Activated T-cell treated with anti-CD3 and anti-CD28 coated beads, Interleukin-2, amount 50 U/mL, for 72 hours (primary cell): ENCODE measurements at places on chromosomes 12 and 14.

DNA sequence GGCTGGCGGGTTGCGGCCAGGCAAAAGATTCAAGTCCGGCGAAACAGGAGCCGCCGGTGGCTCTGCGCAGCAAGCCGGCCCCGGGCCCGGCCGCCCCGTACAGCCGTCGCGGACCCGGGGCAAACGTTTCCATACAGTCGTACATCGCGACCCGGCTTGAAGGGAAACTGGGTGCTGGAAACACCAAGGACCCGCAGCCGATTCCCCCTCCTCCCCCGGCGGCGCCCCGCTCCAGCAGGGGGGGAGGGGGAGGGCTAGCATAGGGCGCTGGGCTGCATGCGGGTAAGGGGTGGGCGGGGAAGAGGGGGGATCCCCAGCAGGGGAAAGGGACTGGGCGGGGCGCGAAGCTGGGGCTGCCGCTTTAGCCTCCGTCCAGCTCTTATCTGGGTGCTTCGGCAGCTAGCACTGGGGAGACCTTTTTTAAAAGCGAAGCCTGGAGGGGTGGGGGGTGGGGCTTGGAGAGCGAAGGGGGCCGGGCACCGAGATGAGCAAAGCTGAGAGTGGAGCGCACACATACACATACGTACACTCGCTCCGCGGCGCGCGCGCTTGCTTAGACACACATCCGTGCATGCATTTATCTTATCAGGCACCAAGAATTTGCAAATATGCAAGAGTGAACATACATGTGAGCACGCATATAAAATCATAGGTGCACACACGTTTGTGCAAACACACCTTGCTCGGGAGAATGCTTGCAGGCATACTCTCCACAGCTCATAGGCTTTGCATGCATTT lies 11.9 kb downstream of the RARG start:
- DNase-seq = peak; percentile 83

DNA sequence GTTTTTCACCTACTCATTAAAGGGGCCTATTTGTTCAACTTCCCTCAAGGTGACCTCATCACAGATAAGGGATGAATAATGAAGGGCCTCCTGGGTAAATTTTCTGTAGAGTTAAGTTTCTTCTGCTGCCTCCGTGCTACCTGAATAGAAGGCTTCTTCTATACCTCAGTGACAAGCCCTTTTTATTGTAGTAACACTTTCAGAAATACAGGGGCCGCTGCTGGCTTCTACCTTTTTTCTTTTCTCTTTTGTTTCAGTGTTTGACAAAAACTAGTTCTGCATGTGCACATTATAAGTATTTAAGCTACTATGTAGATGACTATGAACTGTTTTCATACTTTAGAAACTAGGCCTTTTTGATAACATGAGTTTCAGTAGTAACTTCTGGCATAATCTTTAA lies 207.0 kb downstream of the NAV3 start:
- no peak for DNase-seq

DNA sequence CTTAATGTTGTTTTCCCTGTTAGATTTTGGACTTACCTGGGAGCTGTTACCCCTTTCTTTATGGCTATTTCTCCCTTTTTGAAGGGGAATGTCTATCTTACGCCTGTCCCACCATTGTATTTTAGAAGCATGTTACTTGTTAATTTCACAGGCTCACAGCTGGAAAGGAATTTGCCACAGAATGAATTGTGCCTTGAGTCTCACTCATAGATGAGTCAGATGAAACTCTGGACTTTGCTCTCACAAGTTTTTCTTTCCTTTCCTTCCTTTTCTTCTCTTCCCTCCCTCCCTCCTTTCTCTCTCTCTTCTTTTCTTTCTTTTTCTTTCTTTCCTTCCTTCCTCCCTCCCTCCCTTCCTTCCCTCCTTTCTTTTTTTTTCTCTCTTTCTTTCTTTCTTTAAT lies 9.3 kb upstream of the ATF7IP start:
- no peak for DNase-seq

GRCh38 chr14:103372552-103373304 lies 12.5 kb upstream of the MARK3 start:
- peak; percentile 47 for DNase-seq

DNA sequence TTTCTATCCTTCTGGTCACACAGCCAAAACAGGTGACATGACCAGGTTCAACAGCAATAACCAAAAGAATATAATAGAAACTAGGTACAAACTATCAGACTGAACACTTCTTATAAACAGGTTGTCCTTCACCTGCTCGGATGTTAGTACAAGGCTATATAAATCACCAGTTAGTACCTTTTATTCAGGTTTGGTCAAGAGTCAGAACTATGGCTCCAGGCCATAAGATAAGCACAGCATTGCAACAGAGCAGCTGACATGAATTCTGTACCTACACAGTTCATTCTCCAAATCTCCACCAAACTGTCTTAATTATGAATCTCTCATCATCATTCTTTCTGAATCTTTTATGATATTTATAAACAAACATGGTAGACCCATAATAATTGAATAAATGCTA lies 123.9 kb downstream of the DIO2 start:
- no peak for DNase-seq

- peak; percentile 73 for DNase-seq
Observed at GRCh38 chr12:6345319-6346091, 3.6 kb upstream of the TNFRSF1A start.

DNA sequence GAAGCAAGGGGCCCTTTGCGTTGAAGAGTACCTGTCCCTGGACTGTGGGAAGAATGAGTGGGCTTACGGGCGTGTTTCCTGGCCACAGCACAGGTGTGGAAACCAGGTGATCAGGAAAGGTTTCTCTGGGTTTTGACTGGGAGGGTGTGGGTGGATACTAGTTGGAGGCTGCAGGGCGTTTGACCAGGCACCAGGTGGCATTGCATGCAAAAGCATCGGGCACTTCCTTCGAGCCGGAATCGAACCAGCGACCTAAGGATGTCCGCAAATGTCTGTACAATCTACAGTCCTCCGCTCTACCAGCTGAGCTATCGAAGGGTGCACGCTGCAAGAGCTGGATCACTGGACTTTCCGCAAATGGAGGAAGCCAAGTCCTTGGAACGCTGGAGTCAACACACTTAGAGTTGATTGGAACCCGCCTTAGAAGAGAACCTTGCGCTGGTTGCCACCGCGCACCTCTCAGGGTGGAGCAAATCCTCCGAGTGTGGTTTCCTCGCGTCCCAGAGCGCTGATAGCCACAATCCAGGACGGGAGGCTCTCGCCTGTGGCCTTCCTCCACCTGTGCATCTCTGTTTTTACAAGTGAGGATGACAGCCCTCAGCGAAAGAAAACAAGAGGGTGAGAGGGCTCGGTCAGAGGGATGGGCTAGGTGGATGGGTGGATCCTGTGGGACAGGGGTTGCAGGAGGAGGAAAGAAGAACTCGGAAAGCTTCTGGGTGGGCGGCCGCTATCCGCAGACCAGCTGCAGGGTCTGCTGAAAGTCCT lies 21.2 kb upstream of the RNASE4 start:
- DNase-seq = peak; percentile 83

DNA sequence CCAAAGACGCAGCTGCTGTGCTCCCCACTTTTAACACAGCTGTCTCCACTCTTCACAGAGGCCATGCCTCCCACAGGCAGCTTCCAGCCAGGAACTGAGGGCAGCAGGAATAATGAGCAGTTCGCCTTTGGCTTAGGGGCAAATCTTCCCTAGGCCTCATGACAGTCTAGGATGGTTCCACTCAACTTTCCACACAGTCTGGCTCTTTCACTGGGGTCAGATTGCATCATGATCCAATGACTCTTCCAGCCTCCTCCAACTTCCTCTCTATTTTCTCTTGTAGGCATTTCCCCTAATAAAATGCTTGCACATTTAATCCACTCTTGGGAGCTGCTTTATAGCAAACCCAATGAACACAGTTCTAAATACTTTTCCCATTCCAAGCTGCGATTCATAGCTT lies 271.6 kb upstream of the ATP2B1 start:
- no peak for DNase-seq

- peak; percentile 1 for DNase-seq
Observed at GRCh38 chr12:95446506-95446900, 27.4 kb upstream of the METAP2 start.

DNA sequence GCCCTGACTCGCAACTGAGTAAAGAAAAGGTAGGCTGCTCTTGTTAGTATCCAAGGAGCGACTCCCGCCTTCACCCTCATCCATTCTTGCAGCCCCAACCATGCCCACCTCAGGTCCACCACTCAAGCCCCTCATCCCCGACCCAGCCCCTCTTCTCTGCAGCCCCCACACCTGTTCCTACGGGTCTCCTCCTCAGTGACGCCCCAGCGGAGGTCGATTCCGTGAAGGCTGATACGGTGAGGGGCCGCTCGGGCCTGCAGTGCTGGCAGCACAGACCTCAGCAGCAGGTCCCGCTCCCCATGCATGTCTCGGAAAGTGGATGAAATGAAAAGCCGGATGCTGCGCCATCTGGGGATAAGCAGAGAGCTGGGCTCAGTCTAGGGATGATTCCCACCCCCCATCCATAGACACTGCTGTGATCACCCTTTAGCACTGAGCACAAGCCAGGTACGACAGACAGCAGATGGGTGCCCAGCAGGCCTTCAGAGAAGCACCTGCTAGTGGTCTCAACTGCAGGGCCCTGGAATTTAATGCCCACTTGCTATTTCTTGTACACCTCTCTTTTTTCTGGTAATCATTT lies 26.9 kb downstream of the TEP1 start:
- no peak for DNase-seq

DNA sequence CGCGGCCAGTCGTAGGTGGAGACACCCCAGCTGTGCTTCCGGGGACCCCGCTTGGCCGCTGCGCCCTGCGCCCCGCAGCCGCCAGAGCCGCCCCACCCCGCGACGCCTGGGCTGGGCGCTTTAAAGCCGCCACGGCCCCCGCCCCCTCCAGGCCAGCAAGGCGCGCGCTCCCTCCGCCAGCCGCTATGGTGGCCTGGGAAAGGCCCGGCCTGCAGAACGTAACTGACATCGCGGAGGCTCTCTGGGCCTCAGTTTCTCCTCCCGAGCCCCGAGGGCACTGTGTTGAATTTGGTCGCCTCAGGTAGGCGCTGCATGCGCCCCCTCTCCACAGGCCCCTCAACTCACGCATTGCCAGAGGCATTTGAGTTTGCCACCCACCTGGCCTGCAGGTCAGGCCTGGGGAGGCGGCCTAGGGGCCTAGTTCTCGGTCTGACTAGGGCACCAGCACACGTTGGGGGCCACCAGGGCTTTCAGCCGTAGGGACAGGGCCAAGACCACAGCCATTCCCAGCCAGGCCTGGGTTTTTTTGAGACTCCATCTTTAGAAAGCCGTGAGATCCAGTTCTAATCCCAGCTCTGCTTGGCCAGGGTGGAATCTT lies at the start of gene NGB:
Gene NGB, minus strand, starts transcription at position 94 of the 598 bp plus-strand sequence. CDS start 269 bp downstream, outside the sequence.
- no peak for DNase-seq

GRCh38 chr12:110312581-110313360 lies 31.7 kb downstream of the ATP2A2 start:
- DNase-seq = peak; percentile 5

DNA sequence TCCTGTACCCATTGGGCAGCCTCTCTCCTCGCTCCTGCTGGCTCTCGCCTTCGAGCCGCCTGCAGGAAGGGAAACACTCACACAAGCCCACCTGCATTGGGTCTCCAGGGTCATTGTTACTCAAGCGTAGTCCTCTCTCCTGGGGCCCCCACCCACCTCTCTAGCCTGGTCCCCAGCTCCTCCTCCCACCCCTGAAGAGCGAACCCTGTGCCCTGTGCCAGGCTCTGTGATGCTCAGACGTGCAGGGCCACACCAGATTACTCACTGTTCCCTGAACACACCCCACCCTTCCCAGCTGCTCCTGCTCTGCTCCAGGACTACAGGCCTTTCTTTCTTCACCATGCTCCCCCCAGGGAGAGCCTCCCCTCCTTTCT lies 88.1 kb downstream of the NINJ2 start:
- no peak for DNase-seq

GRCh38 chr12:53160000-53160399 lies 20.5 kb upstream of the ZNF740 start:
- DNase-seq = no peak

DNA sequence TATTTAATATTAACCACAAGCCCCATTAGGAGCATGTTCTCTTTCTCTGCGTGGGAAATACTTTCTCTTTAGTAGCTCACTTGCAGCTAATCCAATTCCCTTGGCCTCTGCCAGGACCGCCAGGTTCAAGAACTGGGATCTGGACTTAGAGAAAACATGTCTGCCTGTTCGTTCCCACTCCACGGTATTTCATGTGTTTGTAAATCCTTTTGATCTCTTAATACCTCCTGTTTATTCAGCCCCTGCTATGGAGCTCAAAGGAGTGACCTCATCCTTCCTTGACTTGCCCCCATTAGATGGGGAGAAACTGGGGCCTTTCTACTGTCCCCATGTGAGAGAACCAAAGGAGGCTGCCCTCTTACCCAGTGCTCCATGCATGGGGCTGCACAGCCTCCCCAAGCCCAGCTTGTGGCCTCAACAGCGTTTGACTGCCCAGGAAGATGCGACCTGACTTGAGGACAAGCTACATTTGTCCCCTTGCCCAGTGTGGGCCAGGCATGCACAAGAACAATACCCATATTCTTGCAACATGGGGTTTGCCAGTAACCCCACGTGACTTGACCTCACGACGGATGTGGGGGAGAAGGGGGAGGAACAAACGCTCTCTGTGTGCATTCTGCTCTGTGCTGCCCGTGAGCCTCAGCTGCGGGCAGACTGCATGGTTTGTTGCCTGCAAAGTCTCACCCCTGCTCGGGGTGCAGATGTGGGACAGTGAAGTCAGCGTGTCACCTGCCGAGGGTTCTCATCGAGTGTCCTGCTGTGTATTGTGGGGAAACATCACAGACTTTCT lies 30.3 kb downstream of the CD9 start:
- peak; percentile 78 for DNase-seq

DNA sequence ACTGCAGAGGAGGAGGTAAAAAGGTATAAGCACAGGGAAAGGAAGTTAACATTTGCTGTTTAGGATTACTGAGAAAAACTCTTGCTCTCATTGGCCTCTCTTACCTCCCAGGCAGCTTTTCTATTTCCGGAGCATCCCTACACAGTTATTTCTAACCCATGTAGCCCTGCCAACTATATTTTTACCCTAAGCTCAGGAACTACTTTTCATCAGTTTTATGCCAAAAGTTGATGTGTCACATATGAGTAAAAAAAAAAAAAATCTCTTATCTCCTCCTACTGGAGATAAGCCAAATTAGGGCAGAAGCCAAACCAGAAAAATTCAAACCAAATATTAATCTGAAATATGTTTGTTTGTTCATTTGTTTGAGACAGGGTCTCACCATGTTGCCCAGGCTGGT lies 34.4 kb upstream of the PSMA6 start:
- no peak for DNase-seq

DNA sequence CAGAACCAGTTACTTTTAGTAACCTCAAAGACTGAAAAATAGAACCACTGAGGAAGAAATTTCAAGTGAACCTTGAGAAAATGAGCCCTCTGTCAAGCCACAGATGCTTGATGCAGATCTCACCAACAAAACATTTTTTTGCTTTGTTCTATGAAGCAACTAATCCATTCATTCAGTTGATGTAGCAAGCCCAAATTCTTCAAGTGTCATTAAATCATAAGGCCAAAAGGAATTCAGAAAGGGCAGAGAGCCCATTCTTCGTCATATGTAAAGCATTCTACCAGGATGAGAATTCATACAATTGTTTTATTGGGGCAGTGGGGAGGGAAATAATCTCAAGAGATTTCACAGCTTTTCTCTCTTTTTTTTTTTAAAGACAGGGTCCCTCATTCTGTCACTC lies 218.0 kb upstream of the RGS6 start:
- no peak for DNase-seq

- DNase-seq = no peak
Observed at GRCh38 chr12:58424735-58425392, 483.5 kb downstream of the ATP23 start.

- DNase-seq = no peak
Observed at GRCh38 chr14:44653641-44654040, 146.6 kb upstream of the FSCB start.
